ENCODE measurements at places on chromosomes 11 and 22.

DNA sequence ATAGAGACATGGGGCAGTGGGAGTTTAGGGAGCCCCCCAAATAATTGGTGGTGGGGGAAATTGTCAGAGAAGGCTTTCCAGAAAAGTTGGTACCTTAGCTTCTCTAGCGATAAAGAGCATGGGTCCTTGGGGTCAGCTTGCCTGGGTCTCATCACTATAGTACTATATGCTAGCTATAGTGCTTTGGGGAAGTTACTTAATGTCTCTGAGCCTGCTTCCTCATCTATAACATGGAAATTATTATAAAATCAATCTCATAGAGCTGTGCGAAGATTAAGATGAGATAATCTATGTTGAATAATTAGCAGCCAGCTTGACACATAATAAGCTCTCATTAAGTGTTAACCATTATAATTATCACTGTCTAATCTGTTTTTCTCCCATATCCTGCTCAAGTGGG is 41.2 kb downstream of the STIM1 start:
- DNase-seq, result no peak

- DNase-seq, result no peak
Measured at GRCh38 chr11:112537846-112538330, 277.2 kb upstream of the PLET1 start.

GRCh38 chr11:97163631-97164191 is 773.9 kb downstream of the JRKL start:
- no peak for DNase-seq

- DNase-seq, result no peak
Measured at GRCh38 chr11:64546600-64546999, 44.4 kb upstream of the SLC22A12 start.

DNA sequence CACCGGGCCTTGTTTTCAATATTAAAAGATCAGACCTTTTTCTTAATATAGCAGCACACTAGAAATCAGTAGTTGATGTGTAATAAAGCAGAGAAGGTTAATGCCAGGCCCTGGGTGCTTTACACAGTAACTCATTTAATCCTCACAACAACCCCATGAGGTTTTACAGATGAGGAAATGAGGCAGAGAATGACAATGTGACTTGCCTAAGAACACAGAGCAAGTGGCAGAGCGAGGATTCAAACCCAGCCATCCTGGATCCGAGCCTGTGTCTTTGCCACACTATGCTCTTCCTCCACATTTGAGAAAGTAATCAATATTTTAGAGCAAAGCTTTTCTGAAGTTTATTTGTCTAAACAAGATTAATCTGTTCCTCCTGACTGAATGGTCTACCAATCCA is 7.2 kb downstream of the JAML start:
- no peak for DNase-seq
